ENCODE measurements at places on chromosomes 2 and 18.

DNA sequence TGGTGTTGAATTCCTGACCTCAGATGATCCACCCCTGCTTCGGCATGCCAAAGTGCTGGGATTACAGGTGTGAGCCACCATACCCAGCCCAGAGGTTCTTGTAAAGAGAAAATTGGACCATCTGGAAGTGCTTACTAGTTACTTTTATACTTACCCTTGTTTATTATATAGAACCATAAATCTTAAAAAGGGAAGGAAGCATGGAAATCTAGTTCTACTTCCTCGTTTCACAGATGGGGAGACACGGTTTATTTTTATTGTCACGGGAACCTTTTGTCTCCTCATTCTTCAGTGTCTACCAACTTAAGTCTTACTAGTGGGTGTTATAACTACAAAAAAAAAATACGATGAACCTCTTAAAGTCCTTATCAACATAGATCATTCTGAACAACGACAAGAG, 45.8 kb upstream of the PDK1 start:
- DNase-seq = no peak

- DNase-seq = no peak
Observed at GRCh38 chr2:120831891-120832290, 96.2 kb downstream of the GLI2 start.

- no peak for DNase-seq
Observed at GRCh38 chr18:69031571-69031970, 233.7 kb downstream of the CCDC102B start.

- DNase-seq = no peak
Observed at GRCh38 chr18:27249933-27250332, 64.8 kb upstream of the CHST9 start.

DNA sequence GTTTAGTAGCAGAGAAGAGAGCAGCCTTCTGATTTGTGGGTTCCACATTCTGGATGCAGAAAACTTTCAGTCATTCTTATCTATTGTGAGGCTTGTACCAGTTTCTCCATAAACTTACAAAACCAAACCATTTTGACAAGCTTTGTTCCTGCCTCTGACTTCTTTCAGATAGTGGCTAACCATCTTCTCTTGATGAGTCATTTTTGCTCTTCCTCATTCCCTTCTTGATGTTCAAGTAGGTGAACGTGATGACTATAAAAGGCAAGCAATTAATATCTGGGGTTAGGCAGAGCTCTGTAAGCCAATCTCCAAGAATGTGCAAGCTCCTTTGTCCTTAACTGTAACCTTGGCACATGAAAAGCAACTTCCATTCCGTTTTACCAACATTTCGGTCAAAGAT, 2083.1 kb upstream of the PIK3C3 start:
- DNase-seq = no peak

GRCh38 chr18:24603151-24603550, 142.7 kb downstream of the HRH4 start:
- DNase-seq = no peak

- DNase-seq = no peak
Observed at GRCh38 chr2:188024811-188025210, 266.9 kb upstream of the GULP1 start.

DNA sequence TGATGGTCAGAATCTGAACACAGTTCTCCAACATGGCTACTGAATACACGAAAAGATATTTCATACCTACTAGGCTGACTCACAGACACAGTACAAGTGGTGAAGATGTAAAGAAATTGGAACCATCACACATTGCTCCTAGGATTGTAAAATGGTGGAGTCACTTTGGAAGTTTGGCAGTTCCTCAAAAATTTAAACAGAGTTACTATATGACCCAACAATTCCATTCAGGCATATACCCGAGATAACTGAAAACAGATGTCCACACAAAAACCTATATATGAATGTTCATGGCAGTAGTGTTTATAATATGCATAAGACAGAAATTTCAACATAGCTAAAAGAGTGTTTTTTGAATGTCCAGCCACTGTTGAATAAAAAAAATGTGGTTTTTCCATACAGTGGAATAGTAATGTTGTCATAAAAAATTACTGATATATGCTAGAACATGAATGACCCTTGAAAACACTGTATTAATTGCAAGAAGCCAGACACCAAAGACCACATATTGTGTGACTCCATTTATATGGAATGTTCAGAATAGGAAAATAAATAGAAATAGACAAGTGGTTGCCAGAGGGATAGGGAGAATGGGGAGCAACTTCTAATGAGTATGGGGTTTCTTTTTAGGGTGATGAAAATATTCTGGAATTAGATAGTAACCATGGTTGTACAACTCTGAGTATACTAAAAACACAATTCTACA, 10.1 kb downstream of the RMP24 start:
- DNase-seq = no peak

DNA sequence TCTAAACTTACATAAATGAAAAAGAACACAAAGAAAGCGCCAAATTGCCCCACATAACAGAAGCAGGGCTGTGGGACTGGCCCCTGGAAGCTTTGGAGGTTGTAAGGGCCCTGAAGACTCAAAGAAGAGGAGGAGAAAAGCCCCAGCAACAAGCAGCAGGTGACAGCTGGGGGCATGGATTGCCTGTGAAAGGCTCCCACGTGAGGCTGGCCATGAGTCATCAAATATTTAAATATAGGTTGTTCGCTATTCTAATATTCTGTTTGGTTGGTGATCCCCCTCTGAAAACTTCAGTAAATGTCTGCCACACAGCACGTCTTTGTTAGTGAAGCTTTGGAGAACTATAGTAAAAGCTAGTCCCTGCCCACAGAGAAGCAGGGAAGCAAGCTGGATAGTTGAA, 132.4 kb downstream of the MREG start:
- DNase-seq = no peak

GRCh38 chr2:16038621-16039020, 98.3 kb downstream of the MYCN start:
- DNase-seq = no peak

- DNase-seq = no peak
Observed at GRCh38 chr2:26457251-26457666, 20.7 kb downstream of the OTOF start.

GRCh38 chr2:112671801-112672200, 26.1 kb downstream of the SLC20A1 start:
- no peak for DNase-seq

DNA sequence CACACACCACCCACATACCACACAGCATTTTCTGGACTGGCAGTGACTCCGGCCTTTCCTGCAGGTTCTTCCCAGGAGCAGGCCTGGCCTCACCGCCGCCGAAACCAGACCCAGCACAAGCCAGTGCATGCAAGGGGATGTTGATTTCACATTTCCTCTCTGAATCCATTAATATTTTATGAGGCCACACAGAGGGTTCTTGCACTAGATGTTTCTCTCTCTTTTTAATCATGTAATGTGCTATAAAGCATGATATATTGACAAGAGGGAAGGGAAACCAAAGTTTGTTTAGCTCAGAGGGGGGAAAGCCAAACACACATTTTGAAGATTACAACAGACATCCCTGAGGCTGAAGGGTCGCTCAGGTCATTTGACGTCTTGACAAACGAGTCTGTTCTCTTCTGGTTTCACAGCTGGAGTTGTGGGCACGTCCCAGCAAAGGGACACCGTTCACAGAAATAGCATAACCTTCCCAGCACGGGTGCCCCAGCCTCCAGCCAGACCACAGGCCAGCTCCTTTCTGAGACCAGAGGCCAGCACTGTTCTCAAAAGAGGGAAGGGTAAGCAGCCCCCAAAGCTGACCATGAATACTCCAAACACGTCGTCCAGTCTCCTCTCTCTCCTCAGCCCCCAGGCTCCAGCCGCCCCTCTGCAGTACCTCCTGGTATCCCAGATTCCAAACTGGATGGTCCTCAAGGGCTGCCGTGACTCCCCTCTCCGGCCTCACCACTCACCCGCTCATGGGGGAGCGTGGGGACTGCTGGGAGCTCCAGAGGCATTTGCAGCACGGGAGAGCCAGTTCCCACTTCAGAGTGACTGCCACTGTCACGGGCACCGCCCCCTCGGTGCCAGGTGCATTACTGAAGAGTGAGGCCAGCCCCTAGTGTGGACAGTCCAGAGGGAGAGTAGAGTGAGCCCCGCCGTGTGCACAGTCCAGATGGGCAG, 340.3 kb upstream of the SALL3 start:
- DNase-seq = no peak
